Activated T-helper 2 cell treated with anti-CD3 and anti-CD28 coated beads, Interferon-gamma antibody, Interleukin-2, Interleukin-4, amounts not matched to agents 10 μg/mL and 5 μg/mL and 100 μg/mL, durations not matched to agents 14 hours and 24 hours and 36 hours (primary cell): ENCODE measurements at places on chromosomes 13 and 19.
A peak's percentile ranks its signal among the peaks of the same experiment; 100 is the strongest.

DNA sequence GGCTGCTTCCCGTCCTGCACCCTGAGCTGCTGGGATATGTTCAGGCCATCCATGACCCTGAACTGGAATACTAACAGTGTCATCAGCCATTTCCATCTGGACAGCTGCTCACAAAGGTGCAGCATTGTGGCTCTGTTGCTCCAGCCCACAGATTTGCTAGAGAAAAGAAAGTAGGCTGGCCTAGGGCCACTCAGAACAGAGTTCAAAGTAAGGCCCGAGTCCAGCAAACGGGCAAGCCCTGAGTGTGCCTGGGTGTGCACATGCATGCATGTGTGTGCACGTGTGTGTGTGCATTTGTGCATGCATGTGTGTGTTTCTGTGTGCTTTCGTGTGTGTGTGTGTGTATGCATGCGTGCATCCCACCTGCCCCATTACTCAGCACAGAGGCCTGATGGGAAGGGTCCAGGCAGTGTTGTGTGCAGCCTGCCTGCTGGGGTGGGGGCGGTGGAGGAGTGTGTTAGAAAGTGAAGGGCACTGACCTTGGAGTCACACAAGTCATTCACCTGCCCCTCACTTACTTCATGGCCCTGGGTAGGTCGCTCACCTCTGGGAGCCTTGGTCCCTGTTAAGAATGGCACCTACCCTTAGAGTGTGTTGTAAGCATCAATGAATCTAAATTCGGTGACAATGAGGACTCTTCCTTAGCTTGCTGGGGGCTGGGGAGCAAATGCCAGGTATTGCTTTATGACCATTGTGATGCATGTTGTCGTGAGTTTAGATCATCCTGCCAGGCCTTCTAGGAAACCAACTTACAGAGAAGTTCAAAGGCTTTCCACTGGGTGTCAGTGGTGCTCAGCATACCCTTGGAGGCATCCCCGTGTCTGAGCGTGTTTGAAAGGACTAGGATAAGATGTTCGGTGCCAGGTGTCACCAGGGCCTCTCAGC, 53.2 kb downstream of the GPR12 start:
- peak; percentile 13 for DNase-seq

GRCh38 chr13:95279016-95279415, 22.2 kb downstream of the ABCC4 start:
- DNase-seq: no peak

GRCh38 chr19:42401365-42402303, 11.5 kb upstream of the CNFN start:
- DNase-seq: peak; percentile 54

DNA sequence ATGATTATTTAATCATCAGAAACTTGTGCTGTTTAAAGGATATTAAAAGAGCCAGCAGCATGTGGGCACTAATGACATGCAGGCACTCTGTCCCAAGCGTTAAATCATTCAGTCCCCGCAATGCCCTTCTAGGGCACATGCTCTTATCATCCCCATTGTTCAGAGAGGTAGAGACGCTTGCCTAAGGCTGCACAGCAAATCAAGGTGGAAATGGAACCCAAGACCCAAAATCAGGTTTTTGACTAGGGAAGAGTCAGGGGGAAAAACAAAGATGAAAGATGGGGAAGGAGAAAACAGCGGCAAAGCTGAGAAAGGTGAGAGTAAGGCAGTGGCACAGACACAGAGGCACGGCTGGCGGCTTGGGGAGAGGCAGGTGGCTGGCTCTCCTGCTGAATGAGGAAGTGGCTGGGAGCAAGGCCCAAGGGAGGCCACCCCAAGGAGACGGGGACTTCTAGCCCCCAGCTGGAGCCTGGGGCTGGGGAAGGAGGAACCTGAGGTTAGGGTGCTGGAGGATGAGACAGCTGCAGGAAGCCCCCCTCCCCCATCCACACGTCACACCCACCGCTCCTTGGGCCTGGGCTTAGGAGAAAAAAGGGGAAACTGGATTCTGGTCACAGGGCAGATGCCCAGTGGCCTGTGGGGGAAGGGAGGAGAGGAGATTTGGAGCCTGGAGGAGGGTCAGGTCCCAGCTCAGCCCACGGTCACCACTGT, 1.0 kb upstream of the TYROBP start:
- DNase-seq: no peak

DNA sequence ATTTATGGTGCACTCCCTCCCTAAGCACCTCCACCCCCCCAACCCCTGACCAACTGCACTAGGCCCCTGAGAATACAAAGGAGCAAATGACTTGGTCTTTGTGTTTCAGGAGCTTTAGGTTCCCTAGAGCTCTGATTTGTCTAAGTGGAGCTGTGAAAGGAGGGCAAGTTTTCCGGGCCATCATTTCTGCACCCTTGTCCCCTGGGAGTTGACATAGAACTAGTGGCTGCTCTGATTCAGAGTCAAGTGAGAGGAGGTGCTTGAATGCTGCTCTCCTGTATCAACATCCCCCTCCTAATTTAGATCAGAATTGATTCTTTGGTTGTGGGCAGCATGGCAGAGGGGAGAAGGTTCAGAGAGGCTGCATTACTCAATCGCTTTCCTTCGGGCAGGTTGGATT, 391.6 kb downstream of the KCNRG start:
- no peak for DNase-seq

GRCh38 chr19:45607071-45608029, 5.3 kb upstream of the GPR4 start:
- DNase-seq: peak; percentile 24

- peak; percentile 66 for DNase-seq
These were observed 62.6 kb downstream of the KDM4B start for GRCh38 chr19:5031231-5032100.

DNA sequence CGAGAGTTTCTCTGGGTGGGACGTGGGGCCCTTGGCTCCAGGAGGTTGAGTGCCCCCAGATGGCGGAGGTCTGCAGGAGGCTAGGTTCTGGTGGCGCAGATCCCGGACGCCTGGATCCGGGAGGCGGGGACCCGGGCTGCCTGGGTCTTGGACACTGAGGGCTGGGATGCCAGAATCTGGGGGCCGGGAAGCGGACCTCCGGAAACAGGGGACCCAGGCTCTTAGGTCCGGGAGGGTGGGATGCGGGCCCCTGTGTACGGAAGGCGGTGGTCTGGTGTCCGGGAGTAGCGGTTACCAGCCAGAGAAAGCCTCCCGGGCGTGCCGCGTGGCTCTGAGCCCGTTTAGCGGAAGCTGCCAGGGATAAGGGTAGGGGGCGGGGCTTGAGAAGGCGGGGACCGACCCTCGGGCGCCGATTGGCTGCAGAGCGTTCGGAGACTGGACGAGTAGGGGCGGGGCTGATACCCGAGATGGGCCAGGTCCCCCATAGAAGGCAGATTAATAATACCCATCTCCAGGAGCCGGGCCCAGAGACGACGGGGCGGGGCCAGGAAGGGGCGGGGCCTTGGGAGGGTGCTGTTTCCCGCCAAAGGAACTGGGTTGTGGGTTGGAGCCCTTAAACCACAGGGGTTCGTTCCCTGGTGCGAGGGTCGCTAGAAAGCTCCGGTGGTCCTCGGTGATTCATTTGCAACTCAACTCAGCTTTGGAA, at the start of gene SLC1A5:
Gene SLC1A5, minus strand, starts transcription at position 333 of the 706 bp plus-strand sequence. CDS start 629 bp downstream, outside the sequence.
- DNase-seq: peak; percentile 97

DNA sequence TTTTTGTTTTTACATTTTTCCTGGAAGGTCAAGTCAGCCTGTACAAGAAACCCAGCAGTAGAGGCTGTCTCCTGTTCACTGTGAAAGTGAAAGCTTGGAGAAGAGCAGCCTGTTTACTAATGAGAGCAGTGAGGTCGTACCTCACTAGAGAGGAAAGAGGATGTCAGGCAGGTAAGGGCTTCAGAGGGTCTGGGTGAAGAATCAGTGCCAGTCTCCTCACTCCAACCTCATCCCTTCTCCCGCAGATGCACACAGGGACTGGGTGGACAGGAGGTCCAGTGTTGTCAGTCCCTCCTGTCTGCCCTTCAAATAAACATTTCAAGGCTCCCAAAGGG, 462.5 kb downstream of the KLF5 start:
- no peak for DNase-seq

GRCh38 chr19:33819880-33820781, 23.5 kb downstream of the KCTD15 start:
- DNase-seq: peak; percentile 70

GRCh38 chr19:1839658-1840540, 8.4 kb downstream of the REXO1 start:
- DNase-seq: no peak

DNA sequence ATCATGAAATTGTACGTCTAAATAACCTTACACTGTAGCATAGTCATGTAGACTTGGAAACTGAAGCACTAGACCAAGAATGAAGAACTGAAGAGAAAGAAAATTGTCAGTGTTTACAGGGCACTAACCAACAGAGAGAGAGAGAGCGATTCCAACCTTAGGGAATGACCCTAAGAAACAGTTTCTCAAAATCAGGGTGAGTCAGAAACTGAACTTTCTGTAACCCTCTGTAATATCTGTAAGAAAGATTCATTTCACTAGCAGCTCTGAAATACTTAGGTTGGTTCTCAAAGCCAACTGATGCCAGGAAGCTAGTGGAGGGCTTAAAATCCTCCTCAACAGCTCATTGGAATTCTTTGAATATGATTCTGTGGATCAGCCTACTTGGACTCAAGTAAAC, 936.9 kb downstream of the EFNB2 start:
- DNase-seq: no peak

GRCh38 chr13:94160875-94161274, 318.6 kb downstream of the DCT start:
- DNase-seq: no peak

- peak; percentile 47 for DNase-seq
These were observed 115.4 kb downstream of the ABCC4 start for GRCh38 chr13:95185851-95186250.

- no peak for DNase-seq
These were observed at the start of gene RTBDN for GRCh38 chr19:12834566-12834943. TSS of gene RTBDN (minus strand) at chr19:12834579. CDS start at chr19:12829979, 4,600 bp downstream.

DNA sequence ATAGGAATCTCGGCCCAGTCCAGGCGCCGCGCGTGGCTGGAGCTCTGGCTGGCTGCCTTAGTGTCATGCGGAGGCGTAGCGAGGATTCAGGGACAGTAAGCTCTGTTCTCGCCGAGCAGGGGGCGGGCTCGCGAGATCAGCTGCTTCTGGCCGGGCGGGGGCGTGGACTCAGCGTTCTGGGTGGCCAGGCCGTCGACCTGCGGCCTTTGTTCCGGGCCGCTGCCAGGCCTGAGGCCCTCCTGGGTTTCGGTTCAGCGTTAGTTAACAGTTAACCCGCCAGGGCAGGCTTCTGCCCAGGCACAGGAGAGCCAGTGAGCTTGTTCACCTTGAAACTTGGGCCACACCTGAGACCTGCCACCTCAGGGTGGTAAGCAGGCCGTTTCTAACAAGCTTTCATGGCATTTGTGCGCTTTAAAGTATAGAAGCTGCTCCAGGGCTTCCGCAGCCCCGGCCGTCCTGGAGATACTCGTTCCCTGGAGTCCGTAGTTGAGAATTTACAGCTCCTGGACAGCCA, 332.2 kb upstream of the SGCG start:
- no peak for DNase-seq

GRCh38 chr13:110361365-110361911, 54.4 kb downstream of the COL4A2 start:
- DNase-seq: no peak
